ENCODE measurements at places on chromosomes 1 and 21. TPM values are rescaled to one million over a fixed set of nuclear protein-coding genes. Genes with fewer than 3 reads are reported as not detected.

LDLRAD2 gene
- total RNA-seq, result not detected

ARID4B gene
- total RNA-seq, result 31.7 TPM

ABCA4 gene
- not detected for total RNA-seq

HSF2BP gene
- 1.4 TPM for total RNA-seq

KRTAP11-1 gene
- not detected for total RNA-seq

ATAD3C gene
- 1.3 TPM for total RNA-seq

MRPL39 gene
- total RNA-seq, result 88.8 TPM

SLC16A4 gene
- 0.10 TPM for total RNA-seq

PIAS3 gene
- 17.7 TPM for total RNA-seq

C1QC gene
- total RNA-seq, result not detected

S100A16 gene
- total RNA-seq, result not detected

TMEM125 gene
- total RNA-seq, result not detected

LYPD8 gene
- total RNA-seq, result not detected

RBM11 gene
- 1.8 TPM for total RNA-seq

ALG14 gene
- 3.7 TPM for total RNA-seq

CRB1 gene
- not detected for total RNA-seq

PGBD5 gene
- not detected for total RNA-seq

RNF186 gene
- not detected for total RNA-seq

ELF3 gene
- total RNA-seq, result 0.19 TPM

SPRTN gene
- total RNA-seq, result 11.3 TPM

OR6K3 gene
- total RNA-seq, result not detected

SPRR2B gene
- total RNA-seq, result not detected

CRYAA gene
- total RNA-seq, result not detected
